ENCODE measurements at places on chromosomes 3 and 15. TPM values are rescaled to one million over a fixed set of nuclear protein-coding genes. Genes with fewer than 3 reads are reported as not detected.

SLC51A gene
- total RNA-seq: not detected

WNT7A gene
- total RNA-seq: 0.10 TPM

PRR20G gene
- total RNA-seq: not detected

HRG gene
- total RNA-seq: not detected

OSTN gene
- total RNA-seq: not detected

CLEC3B gene
- 0.40 TPM for total RNA-seq

RLBP1 gene
- total RNA-seq: not detected

- DNase-seq: no peak
Measured at GRCh38 chr3:71393745-71394144, 189.8 kb downstream of the FOXP1 start.

DNA sequence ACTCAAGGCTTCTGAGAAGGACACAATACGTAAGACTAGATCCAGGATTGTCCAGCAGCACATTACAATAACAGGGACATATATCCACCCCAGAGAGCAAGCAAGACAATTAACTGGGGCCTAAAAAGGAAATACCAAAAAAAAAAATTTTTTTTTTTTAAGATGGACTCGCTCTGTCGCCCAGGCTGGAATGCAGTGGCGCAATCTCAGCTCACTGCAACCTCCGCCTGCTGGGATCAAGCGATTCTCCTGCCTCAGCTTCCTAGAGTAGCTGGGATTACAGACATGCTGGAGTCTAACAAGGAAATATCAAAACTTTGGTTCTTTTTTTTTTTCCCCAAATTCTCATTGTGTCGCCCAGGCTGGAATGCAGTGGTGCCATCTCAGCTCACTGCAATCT, 28.8 kb upstream of the IMPDH2 start:
- DNase-seq: no peak

DNA sequence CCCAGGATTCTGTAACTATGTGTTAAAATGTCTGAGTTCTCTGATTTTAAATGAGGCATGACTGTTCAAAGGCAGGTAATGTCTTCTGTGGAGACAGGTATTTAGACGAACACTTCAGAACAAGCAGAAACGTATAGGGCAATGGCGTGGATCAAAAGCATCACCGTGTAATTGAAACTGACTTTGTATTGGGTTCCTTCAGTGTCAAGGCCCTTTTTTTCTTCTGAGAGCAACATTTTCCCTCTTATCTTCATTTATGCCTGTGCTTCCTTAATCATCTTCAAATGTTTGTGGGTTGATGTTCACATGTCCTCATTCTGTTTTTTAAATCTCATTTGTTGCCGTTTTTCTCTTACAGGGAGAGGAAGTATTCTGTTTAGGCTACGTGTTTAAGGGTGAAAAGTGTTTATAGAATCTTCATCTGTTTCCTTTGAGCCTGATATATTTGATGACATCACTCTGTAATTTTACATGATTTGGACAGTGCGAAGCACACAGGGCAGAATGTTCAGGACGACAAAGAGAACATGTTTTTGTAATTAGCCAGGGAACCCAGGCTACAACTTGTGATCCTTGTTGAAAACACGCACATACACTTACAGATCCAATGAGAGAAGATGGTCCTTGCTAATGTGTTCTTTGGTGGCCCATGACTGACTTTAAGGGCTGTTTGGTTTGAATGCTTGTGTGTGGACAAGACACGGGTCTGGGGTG, 196.0 kb downstream of the LRTM1 start:
- no peak for DNase-seq

- no peak for DNase-seq
Measured at GRCh38 chr3:61894988-61895935, 333.9 kb downstream of the PTPRG start.

DNA sequence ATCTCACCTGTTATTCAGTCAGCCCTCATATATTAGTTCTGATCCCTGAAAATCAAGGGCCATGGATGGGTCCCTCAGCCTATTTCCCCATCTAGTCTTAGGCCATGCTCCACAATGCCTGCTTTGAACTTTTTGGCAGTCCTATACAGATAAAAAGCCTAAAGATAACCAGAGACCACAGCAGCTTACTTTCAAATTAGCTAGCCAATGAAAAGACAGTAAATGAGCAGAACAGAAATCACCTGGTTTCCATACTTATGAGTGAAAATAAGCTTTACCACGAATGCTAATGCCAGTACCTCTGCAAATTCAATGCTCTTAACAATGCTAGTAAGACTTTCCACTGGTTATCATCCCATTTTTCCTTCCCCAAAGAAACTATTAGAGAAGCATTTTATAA, 141.6 kb upstream of the SPRED1 start:
- DNase-seq: no peak

GRCh38 chr3:23735535-23736326, 70.0 kb upstream of the UBE2E1 start:
- DNase-seq: no peak
